ENCODE measurements at places on chromosomes 5 and 9.

- no peak for DNase-seq
Measured at GRCh38 chr9:129437626-129438323, 183.1 kb downstream of the C9orf50 start.

DNA sequence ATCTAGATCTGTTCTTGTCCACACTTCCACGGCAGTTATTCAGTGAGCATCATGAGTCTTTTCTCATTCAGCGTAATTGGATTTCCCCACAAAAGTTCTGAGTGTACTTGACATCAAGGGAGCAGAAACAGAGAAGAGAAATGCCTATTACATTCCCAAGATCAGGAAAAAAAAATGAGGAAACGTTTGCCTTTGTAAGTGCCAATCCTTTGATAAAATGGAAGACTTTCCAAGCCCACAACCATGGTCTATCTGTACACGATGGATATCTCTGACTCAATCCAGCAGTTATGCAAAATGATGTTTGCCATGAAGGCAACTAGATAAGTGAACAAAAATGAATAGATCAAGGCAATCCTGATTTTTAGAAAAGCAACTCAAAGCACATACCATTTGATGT, 235.9 kb downstream of the DOCK8 start:
- no peak for DNase-seq

DNA sequence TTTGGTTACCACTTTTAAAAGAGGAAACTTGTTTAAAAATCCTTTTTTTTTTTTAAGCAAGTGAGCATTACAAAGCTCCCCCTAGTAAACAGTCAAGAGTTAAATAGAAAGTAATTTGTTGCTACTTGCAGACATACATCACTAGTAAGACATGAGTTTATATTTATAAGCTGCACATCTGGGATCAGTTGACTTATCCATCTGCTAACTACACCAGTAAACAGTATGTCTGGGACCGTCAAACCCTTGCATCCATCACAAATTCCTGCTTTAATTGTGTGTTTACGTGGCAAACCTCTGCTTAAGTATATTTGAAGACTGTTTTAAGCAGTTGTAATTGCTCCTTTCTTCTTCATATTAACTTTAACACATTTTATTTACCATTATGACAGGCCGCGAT, 146.8 kb downstream of the EBF1 start:
- no peak for DNase-seq

- no peak for DNase-seq
Measured at GRCh38 chr5:50582699-50583098, 83.7 kb upstream of the PARP8 start.

DNA sequence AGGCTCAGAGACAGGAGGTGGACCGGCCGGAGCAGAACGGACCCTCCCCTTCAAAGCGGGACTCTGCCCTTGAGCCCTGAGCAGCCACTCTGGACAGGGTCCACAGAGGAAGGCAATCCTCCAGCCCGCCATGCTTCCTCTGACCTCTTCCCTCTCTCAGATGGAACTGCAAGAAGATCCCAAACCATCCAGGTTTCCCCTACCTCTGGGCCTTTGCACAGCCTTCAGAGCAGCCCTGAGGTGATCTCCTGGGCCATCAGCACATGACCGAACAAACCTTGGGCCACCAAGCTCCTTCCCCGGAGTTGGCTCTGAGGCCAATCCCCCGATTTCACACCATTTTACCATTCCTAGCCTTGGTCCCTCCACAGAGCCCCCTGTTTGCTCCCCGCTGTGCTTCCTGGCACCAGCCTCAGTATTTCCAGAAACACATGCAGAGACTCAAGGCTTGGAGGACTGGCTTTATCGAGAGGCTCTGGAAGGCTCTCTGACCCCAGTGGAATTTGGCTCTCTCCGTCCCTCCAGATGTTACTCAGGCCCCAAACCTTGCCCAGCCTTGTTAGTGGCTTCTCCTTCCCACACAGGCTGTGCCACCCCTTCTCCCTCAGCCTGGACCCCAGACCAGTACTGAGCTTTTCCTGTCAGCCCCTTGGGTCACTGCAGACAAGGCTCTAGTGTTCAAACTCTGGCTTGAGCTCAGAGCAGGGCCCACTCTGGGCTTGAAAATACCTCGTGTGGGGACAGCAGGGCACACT, 48.6 kb upstream of the KCNMB1 start:
- DNase-seq: no peak

DNA sequence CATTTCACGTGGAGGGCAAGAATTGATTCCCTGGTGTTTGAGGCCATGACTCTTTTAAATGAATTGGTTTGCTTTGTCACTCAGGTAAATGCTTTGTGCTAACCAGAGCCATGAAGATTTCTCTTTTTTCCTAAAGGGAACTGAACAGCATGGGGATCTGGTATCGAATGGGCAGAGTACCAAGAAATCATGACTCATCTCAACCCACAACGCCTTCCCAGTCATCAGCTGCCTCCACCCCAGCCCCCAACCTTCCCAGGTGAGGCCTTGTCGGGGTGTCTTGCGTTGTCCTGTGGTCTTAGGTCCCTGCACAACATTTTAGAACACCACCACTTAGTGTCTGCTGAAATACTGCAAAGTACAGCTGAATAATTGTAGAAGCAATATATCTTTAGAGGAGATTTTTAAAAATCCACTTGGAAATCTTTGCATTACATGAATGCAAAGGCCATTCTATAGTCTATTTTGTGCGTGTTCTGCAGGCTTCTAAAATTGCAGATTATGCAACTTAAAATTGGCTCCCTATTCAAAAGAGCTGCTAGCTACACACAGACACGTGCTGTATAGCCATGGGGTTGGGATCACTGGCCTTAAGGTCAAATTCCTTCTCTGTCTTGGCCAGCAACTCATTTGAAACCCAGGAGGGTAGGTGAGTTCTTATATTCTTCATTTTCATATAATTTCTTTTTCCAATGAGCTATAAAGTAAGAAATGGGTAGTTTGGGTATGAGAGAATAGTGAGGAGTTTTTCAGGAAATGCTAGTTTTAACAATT, 69.0 kb downstream of the MVB12B start:
- DNase-seq: no peak

- DNase-seq: no peak
Measured at GRCh38 chr9:136806067-136806466, 1.7 kb upstream of the RABL6 start.

GRCh38 chr5:135134691-135135381, 100.8 kb upstream of the PITX1 start:
- DNase-seq: no peak

DNA sequence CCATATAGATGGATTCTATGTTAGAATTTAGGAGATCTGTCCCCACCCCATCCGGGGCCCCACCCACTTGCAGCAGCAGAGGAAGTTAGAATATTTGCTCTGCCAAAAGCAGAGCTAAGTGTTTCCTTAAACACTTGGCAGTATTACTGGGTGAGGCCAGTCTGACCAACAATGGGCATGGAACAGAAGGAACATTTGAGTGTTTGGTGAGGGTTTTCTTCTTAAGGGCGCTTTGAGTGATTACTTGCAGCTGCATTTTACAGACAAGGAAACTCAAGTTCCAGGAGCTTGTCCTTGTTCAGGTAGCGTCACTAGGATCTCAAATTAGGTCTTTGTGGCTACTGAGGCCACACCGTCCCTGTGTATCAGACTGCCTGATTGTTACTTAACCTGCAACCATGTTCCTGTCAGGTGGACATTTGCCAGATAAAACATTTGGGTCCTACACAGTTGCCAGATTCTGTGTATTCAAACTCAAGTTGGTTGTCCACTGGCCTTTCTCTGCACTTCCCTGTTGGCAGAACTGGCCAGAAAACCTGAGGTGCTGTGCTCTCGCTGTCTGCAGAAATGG, 59.3 kb downstream of the SLC46A2 start:
- DNase-seq: no peak

GRCh38 chr5:57863661-57864060, 381.1 kb upstream of the ACTBL2 start:
- DNase-seq: no peak

DNA sequence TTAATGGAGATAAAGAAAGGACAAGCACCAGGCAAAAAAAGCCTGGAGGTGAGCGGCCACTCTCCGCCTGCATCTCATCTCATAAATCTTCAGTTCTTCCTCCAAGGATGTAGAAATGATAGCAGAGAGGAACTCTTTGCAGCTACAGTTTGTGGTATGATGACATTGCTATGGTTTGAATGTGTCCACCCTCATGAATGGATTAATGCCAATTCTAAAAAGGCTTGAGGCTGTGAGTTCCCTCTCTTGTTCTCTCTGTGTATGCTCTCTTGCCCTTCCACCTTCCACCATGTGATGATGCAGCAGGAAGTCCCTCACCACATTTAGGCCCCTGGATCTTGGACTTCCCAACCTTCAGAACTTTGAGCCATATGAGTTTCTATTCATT, 126.4 kb downstream of the SPOCK1 start:
- DNase-seq: no peak

- no peak for DNase-seq
Measured at GRCh38 chr5:181027452-181028031, 12.5 kb upstream of the BTNL9 start.

GRCh38 chr9:89407070-89407469, 88.8 kb downstream of the SECISBP2 start:
- no peak for DNase-seq

DNA sequence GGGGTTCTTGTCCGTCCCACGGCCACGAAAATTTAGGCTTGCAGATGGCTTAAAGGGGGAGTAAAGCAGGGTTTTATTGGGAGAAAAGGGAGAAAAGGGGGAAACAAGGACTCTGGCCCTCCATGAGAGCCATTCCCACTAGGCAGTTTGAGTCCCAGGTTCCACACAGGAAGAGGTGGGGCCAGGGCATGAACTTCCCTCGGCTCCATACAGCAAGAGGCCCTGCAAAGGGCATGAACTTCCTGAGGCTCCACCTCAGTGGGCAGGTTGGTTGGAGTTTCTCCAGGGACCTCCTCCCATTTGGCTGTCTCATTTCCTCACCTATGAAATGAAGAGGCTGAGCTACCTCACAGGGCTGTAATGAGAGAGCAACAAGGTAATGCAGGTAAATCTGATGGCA, 229.7 kb downstream of the MAT2B start:
- DNase-seq: no peak

- DNase-seq: no peak
Measured at GRCh38 chr9:79286992-79287707, 284.6 kb upstream of the TLE4 start.

- no peak for DNase-seq
Measured at GRCh38 chr5:51027271-51027670, 356.0 kb upstream of the ISL1 start.

DNA sequence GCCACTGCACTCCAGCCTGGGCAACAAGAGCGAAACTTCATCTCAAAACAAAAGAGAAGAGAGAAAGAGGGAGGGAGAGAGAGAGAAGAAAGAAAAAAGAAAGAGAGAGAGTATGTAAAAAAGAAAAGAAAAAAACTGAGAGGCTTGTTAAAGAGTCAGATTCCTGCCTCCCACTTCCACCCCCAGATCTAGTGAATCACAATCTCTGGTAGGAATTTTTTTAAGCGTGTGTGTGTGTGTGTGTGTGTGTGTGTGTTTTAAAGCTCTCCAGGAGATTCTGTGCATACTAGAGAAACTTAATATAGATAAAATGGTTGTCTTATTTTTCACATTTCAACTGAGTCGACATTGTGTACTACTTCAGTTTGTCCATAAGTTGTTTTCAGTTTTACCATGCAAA, 32.0 kb downstream of the SAR1B start:
- DNase-seq: no peak

DNA sequence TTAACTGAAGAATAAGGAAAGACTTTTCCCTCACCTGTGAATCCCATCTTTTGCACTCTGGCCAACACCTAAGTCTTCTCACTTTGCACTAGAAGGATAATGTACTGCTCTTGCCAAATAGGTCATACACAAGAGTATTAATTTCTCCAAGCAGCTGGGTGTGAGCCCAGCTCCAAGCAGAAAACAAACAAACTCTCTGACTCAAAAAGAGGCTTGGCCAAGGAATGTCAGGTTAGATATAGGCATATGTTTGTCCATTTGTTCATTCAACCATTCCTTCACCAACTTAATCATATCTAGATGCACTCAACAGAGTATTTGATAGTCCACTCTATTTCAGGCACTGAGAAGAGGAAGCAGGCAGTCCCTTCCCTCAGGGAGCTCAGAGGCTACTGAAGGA, 84.4 kb downstream of the HTR4 start:
- DNase-seq: no peak

- no peak for DNase-seq
Measured at GRCh38 chr5:77448831-77449230, 43.3 kb downstream of the WDR41 start.

GRCh38 chr9:89042984-89043383, 51.7 kb downstream of the S1PR3 start:
- DNase-seq: no peak

GRCh38 chr5:16856531-16856930, 79.6 kb downstream of the MYO10 start:
- no peak for DNase-seq

Measured in hepatocyte (in vitro differentiated cells).